ENCODE measurements at places on chromosomes 1 and 21.

GRCh38 chr21:44923480-44924084 lies 2.9 kb upstream of the ITGB2 start:
- DNase-seq = no peak

- DNase-seq = no peak
Measured at GRCh38 chr1:233361876-233362275, 34.4 kb downstream of the MAP3K21 start.

DNA sequence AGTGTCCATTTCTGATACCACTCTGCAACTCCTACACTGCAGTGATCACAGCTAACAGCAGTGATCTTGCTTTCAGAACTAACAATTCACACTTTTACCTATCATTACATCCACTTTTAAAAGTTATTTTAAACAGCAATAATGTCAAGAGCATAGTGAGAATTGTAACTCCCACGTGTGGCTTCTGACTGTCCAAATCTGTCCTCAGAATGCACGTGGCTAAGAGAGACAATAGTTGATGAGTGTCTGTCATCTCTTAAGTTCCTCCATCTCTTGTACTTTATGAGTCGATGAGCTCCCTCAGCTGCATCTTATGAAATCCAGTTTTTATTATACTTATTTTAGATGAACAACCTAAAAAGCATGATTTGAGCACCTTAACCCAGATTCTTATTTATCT lies 16.5 kb upstream of the CFHR5 start:
- DNase-seq = no peak

- DNase-seq = no peak
Measured at GRCh38 chr1:229410692-229411433, 23.0 kb downstream of the ACTA1 start.

DNA sequence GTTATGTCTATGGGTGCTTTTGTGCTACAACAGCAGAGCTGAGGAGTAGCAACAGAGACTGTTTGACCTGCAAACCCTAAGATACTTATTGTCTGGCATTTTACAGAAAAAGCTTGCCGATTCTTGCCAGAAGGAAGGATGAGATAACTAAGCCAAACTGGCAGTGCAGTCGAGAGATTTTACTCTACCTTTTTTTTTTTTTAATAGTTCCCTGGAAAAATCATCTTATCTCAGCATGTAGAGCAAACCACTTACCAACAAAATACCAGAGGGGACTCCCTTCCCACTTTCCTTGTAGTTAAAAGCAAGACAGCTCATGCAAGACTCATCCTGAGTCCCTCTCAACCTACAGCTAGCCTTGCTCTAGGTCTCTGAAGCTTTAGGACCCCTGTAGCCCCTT lies 132.9 kb downstream of the SYT2 start:
- no peak for DNase-seq

GRCh38 chr1:36268981-36269380 lies 37.2 kb upstream of the SH3D21 start:
- DNase-seq = no peak

- DNase-seq = no peak
Measured at GRCh38 chr1:160071289-160071688, 1.3 kb upstream of the KCNJ10 start.

DNA sequence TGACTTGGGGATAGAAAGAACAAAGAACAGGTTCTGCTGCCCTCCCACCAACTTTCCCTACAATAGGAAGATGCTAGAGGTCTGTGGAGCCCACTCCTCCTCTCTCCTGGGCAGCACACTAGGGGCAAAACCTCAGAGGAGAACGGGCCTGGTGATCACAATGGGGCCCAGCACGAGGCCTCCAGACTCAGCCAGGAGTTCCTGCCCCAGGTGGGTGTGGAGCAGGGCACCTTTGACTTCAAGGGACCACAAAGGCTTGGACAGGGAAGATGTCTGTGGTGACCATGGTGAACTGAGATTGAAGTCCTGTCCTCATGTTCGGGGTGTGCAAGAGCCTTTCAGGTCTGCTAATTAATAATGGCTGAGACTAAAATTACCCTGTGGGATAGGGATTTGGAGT lies 88.8 kb downstream of the LAMC2 start:
- DNase-seq = no peak

DNA sequence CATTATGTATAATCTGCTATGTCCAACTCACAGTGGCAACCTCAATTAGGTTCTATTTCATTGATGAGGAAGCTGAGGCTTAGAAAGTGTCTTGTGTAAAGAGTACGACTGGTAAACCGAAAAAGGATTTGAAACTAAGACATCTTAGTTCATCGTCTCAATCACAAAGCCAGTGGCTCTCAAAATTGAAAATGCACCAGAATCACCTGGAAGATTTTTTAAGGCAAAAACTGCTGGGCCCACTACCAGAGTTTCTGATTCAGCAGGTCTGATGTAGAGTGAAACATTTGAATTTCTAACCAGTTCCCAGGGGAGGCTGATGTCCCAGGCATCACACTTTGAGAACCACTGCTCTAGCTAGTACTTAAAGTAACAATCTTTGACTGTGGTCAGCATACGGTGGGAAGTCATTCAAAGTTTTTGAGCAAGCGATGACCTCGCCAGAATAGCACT lies 5.2 kb upstream of the LRRC53 start:
- no peak for DNase-seq

DNA sequence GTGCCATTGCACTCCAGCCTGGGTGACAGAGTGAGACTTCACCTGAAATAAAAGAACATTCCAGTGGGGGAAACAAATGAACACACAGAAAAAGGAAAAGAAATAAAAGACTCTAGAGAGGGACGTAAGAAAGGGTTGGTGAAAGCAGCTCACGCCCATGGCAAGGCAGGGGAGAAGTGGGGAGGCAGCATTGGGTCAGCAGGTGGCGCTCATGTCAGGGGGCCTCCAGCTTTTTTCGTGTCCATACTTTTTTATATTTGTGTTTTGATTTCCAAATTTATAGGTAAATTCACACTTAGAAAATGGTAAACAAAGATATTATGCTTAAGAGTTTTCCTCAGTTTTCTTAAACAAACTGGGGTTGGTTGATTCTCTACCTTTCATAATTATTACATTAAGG lies 45.5 kb downstream of the VPS13D start:
- peak; percentile 14 for DNase-seq

DNA sequence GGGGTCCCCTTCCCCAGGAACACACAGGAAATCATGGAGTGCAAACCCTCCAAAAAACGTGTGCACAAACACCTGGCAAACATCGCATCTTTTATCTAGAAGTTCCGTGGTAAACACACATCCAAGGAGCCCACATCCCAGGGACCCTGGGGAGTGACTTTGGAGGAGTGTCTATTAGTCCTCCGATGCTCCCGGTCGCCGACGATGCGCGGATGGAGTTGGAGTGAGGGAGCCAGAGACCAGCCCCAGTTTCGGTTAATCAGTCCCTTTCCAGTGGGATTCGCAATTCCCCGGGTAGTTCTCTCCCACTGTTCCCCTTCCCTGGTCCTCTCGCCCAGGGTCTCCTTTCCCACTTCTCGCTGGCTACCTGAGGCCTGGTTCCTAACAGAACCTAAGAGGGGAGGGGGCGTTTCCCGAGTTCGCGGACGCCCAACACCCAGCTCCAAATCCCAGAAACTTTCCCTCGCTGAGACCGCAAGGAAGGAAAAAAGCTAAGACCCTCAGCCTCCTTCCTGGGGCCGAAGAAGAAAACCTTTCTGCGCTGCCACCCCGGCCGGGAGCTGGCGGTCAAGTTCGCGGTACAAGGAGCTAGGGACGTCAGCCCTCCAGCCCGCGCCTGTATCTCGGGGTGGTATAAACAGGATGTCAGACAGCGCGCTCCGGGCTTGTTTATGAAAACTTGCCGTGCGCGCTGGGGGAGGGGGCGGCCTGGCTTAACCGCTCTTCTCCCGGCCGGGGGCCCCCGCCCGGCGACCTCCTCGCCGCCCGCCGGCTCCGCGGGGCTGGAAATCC lies 787 bp downstream of the JAK1 start:
- DNase-seq = peak; percentile 41

DNA sequence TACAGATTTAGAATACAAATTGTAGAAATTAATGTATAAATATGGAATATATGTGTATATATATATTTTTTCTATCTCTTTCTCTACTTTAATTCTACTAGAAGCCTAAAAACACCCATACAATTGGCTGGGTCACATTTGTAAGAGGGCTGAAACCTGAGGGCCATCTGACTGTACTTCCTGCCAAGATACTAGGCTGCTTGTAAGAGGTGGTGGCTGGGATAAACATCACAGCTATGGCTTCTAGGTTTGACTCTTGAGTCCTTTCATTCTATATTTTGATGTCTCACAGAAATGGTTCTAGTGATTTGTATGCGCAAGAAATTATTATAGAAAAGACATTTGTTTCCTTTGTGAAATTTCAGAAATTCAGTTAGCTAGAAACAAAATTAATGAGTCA lies 1155.2 kb upstream of the B3GALT2 start:
- DNase-seq = no peak

GRCh38 chr1:243849421-243850201 lies 432 bp downstream of the AKT3 start:
- DNase-seq = peak; percentile 42

GRCh38 chr21:30947141-30947540 lies 65.8 kb upstream of the KRTAP11-1 start:
- no peak for DNase-seq

DNA sequence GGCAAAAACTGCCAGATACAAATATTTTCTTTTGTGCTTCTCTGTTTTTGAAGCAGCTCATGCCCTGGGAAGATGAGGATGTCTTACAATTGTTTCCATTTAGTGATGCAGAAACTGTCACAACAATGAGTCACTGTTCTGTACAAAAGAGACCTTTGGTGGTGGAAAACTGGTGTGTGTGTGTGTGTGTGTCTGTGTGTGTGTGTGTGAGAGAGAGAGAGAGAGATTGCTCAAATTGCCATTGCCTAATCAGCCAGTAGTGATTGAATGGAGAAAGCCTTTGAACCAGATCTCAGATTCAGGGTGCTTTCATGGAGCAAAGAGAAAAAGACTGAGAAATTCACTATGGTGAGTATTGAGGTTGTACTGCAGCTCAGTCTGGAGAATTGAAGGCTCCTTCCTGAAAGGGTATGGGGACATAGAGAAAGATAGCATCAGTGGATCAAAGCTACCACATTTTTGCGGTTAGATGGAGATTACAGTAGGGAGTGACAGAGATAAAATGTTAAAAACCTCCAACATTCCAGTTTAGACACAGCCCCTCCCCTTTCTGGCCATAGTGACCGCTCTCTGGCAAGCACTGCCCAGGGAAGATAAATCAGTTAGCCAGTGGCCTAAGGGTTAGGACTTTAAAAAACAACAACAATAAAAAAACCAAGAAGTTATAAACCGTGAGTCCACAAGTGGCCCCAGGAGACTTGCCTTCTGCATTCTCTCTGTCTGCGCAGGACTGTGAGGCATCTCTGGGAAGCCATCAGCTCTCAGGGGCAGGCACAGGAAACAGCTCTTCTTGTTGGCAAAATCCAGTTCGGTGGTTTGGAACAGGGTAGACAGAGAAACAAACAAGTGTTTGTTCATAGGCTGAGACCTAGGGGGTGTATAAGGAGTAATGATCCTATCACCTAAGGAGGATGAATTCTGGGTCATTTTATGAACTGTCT lies 406.5 kb downstream of the DUSP10 start:
- no peak for DNase-seq

DNA sequence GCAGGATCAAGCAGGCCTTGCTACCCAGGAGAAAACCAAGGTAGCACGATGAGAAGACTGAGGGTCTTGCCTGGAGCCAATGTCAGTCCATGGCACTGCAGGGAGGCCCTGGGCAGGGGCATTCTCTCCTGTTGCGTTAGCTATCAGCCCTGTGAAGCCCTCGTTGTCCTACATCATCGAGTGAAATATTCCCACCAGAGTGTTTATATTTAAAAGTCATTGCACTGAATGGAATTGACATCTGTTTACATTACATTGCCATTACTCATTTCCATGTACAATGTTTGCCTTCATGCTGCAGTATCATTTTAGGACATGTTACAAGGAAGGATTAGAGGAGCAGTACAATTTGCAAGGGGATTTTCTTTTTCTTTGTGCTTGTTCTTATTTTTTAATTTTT lies 243.9 kb downstream of the KAZN start:
- no peak for DNase-seq

GRCh38 chr1:203103216-203103615 lies 17.4 kb upstream of the MYOG start:
- DNase-seq = no peak

GRCh38 chr1:64051796-64052195 lies 151.6 kb upstream of the UBE2U start:
- no peak for DNase-seq

DNA sequence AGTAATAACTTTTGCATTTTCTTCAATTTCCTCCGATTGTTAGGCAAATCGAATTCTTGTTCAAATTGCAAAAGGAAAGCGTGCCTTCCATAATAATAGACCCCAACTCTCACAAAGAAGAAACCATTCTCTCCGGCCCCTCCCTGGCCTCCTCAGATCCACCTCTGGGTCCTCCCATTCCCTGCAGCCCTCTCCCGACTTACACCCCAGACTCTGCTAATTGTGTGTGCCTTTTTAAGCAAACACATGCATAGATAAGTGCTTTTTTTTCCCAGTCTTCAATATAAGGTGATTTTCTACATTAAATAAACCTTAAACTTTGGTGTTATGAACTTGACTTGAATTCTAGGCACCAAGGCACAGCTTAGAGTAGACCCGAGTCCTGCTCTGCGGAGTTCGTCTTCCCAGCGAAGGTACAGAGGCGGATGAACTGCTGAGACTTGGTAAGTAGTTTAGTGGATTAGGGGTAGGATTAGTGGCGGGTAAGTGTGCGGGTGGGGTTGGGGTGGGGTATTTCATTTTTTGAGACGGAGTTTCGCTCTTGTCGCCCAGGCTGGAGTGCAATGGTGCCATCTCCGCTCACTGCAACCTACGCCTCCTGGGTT lies 1.5 kb downstream of the L1TD1 start:
- DNase-seq = no peak

DNA sequence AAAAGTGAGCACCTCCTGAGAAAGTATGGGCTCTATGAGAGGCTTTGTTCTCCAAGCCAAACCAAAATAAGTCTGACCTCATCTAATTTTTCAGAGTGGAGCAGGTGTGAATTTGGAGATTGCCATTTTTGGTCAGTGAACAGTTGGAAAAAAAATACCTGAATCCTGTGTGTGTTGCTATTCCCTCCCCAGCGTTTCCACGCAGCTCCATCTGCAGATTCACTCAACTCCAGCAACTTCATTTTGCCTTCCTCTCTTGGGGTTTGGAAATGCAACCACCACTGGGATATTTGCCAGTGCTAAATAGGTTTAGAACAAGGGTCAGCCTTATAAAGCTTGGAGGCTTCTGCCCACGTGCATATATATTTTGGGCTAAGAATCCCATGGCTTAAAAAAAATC lies 11.2 kb downstream of the CASQ2 start:
- DNase-seq = no peak

- no peak for DNase-seq
Measured at GRCh38 chr1:182993746-182994145, 29.5 kb upstream of the LAMC1 start.

Measured in stimulated activated CD4-positive, alpha-beta T cell treated with anti-CD3 and anti-CD28 coated beads, Interleukin-1b, Interleukin-23, amount 100 ng/mL, for 24 hours (primary cell).